Left colon (tissue), 2 donors: ENCODE measurements at places on chromosomes 2 and 18. TPM values are rescaled to one million over a fixed set of nuclear protein-coding genes. Genes with fewer than 3 reads are reported as not detected.

The MROH2A gene
- not detected for total RNA-seq

DNA sequence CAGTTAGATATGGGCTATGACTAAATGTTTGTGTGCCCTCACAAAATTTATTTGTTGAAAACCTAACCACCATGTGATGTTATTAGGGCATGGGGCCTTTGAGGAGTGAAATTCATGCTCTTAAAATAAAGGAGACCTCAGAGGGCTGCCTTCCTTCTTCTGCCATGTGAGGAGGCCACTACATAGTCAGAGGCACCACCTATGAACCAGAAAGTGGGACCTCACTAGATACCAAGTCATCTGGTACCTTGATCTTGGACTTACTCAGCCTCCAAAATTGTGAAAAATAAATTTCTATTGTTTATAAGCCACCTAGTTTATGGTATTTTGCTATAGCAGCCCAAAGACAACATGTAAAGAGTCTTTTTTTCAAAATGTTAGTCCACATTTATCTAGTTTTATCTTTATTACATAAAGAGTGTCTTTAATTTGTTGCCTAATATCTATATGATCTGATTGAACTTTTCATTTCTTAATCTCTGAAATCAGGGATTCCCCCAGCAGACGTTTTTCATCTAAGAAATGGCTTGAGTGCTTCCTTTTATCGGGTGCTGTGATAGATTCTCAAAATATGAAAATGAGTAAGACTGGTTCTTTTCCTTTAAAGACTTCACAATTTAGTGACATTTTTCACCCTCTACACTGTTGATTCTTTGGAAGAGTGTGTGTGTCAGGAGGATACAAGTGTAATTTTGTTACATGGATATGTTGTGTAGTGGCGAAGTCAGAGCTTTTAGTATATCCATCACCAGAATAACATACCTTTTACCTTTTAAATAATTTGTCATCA, 34.2 kb downstream of the PMS1 start:
- no peak for DNase-seq

The AAK1 gene
- 61.5 TPM for total RNA-seq

The MYOM1 gene
- 9.6 TPM for total RNA-seq

GRCh38 chr18:159037-159652, 788 bp downstream of the USP14 start:
- no peak for DNase-seq

- DNase-seq: no peak
These were observed 41.6 kb downstream of the ANKRD44 start for GRCh38 chr2:197268786-197269584.
